Activated naive CD8-positive, alpha-beta T cell treated with anti-CD3 and anti-CD28 coated beads for 36 hours (primary cell): ENCODE measurements at places on chromosomes 2 and 18. TPM values are rescaled to one million over a fixed set of nuclear protein-coding genes. Genes with fewer than 3 reads are reported as not detected.

DNA sequence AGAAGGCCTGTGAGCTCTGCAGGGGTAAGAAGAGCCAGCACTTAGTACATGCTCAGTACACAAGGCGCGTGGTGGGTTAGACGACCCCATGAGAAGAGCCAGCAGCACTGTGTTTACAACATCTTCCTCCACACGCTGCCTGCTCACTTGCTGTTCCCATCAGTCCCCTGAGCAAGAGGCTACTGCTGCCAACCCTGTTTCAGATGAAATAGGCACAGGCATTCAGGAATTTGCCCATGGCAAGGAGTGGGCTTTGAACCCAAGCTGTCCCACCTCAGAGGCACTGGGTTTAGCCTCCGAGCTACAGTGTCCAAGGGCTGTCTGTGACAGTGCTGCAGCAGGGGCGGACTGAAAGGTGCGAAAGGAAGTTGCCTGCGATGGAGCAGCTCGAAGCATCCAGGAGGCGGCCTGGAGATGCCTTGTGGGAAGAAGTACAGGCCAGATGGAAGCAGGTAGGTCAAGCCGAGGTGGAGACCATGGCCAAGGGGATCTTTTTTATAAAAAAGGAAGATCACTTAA, 121.5 kb upstream of the PXDN start:
- no peak for DNase-seq

Gene MC5R
- not detected for total RNA-seq

DNA sequence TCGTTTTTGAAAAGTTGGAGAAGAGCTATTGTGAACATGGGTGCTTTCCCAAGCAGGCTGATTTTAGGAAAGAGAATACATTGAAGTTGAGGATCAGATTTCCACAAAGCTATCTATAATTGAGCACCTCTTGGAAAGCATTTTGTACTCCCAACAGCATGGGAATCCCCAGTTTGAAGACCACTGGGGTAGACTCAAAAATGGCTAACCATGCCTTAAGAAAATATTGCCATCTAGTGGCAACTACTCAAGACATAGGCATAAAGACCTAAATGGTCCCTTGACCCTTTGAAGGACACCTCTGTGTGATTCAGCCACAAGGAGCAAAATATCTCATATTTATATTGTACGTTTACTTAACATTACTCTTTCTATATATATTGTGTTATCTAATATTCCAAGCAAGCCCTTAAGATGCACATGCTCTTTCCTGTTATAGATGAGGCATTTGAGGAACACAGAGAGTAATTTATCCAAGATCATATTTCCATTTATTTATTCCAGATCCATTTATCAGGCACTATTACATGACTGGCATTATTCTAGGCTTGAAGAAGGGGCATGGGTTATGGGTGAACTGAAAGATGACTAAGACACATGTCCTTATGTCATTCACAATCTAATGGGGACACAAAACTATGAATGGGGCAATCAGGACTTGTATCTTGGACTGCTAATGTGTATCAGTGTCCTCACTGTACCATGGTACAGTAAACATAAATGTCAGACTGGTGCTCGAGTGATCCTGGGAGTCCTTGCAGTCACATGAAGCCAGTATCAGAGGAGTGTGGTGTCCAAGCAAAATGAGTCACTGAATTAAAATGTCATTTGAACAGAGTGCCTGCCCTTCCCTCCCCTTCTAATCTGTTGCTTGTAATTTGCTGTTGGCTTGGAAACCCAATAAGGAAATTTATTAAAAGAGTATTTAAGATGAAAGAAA, 121.0 kb upstream of the XPO1 start:
- no peak for DNase-seq

DNA sequence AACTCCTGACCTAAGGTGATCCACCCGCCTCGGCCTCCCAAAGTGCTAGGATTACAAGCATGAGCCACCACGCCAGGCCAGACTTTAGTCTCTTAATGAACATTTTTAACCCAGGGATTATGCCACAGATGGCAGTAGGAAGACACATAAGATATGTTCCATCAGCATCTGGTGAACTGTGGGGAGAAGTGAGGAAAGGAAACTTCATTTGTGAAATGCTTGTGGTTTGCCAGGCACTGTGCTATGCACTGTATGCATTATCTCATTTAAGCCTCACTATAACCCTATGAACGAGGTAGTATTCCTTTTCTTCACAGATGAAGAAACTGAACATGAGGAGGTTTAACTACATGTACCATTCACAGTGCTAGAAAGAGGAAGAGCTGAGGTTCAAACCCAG, 29.3 kb downstream of the PTRHD1 start:
- DNase-seq = no peak

DNA sequence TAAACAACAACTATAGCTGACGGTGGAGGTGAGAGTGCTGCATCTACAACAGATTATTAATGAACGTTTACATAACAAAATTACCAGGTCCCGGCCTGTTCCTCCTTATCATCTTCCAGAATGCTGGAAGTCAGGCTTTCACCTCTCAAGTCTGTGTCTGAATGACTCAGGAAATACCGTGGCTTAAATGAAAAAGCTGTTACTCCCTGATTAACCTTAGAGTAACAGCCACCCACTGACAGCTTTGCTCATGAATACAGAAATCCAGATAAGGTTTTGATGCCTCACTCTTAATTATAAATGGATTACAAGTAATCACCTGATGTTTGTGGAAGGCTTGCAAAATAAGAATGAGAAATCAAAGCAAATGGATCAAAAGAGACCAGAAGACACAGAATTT, 885.3 kb upstream of the CELF4 start:
- no peak for DNase-seq

Gene CDKL4
- not detected for total RNA-seq

Gene THOC1
- 62.2 TPM for total RNA-seq

- DNase-seq = no peak
These were observed 256.5 kb downstream of the CELF4 start for GRCh38 chr18:37309059-37309458.

DNA sequence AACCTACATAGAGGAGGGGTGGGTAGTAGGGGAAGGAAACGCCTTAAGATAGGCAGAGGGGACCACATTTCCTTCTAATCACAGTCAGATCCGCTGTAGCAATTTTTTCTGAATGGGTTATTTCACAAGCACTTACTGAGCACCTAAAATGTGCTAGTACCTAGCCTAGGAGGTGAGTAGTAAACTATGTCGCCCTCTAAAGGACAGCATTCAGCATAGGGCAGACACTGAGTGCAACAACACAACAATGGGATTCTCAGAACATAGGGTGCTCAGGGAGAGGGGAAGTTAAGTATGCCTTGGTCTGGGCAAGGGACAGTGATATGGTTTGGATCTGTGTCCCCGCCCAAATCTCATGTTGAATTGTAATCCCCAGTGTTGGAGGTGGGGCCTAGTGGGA, 166.1 kb upstream of the RAB6C start:
- no peak for DNase-seq

GRCh38 chr2:182078988-182079602, 93.4 kb downstream of the PPP1R1C start:
- DNase-seq = no peak

Gene SPATA3
- total RNA-seq = not detected
